Stimulated activated CD8-positive, alpha-beta memory T cell treated with anti-CD3 and anti-CD28 coated beads, Interleukin-4, amount 100 ng/mL, for 1 hour (primary cell): ENCODE measurements at places on chromosomes 4 and X.

GRCh38 chrX:24020306-24020876 is 6.6 kb downstream of the KLHL15 start:
- no peak for DNase-seq

- DNase-seq: no peak
These were observed 763.8 kb upstream of the AADAT start for GRCh38 chr4:170853422-170854021.

- no peak for DNase-seq
These were observed 95.5 kb upstream of the CPEB2 start for GRCh38 chr4:14906805-14907204.

GRCh38 chr4:63211375-63211774 is 1197.9 kb downstream of the TECRL start:
- no peak for DNase-seq

DNA sequence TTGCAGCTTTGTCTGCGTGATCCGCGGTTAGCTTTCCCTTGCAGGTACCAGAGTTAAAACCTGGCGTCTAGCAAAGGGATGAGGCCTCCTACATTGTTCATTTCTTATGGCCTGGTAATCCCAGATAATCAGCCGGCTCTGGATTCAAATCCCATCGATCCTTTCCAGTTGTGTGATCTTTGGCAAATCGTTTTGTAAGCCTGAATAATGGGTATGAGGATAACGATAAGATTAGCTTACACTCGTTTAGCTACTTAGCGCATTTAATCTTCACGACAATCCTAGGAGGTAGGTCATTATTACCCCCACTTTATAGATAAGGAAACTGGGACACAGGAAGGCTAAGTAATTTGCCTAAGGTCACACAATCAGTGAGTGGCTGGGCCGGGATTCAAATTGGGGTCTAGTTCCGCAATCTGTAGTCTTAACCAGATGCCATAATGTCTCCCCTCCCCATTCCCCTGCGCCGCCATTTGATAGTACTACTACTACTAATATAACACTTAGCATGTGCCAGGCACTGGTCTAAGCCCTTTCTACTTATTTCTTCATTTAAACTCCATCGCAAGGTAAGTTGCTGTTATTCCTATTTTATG is 1.7 kb upstream of the UBA1 start:
- no peak for DNase-seq

DNA sequence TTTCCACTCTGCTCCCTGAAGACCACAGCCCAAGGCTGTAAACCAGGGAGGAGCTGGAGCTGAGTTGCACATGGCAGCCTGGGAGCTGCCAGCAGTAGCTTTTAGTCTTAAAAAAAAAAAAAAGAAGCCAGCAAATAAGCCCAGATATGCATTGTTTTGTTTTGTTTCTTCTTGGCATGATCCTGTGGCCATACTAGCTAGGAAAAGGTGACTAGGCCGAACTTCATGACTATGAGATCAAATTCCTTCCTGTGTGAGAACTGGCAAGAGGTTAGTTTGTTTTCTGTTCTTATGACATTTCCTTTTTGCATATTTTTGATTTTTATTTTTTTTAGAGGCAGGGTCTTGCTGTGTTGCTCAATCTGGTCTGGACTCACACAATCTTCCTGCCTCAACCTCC is 323.3 kb downstream of the DCTD start:
- DNase-seq: no peak

- DNase-seq: no peak
These were observed 12.7 kb downstream of the GAB3 start for GRCh38 chrX:154738011-154738738.

GRCh38 chrX:103584596-103584995 is 719 bp upstream of the TCEAL4 start:
- no peak for DNase-seq

- DNase-seq: no peak
These were observed 200.8 kb downstream of the CEP135 start for GRCh38 chr4:56149591-56149990.

DNA sequence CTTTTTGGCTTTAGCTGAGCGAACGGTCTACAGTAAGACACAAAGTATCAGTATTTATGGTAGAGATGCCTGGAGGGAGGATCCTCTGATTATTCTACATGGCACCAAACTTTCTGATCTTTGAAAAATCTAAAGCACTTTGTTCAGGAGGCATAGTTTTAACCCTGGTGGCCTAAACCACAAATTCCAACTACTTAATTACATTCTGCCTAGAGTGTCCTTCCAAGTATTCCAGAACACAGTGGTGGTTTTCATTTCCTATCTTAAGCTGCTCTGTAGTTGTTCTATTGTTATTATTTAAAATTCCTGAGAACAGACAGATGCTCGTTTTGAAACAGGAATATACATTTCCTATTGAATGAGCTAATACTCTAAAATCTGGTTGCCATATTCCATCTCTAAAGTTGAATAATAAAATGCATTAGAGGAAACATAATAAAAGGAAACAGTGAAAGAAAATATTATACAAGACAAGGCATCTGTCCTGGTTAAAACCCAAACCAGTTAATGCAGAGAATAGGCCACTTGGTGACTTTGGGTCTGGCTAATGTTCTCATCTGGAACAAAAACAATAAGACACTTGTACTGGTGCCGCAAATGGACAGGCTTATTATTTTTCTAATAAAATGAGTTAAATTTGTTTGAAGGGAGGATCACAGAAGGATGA is 657.4 kb downstream of the SPRY1 start:
- no peak for DNase-seq

DNA sequence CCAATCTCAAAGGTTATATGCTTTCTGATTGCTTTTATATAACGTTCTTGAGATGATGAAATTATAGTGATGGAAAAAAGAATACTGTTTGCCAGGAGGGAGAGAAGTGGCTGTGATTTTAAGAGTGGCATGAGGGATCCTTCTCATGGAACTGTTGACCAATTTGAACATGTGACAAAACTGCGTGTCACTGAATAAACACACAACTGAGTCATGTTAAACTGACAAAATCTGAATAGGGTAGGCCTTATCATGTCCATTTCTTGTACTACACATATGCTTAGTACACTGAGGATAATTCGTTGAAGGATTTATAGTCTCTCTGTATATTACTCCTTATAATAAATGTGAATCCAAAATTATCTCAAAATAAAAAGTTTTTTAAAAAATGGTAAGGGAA is 22.2 kb upstream of the HSPA4L start:
- no peak for DNase-seq

- no peak for DNase-seq
These were observed 34.9 kb downstream of the GNL3L start for GRCh38 chrX:54564936-54565335.

DNA sequence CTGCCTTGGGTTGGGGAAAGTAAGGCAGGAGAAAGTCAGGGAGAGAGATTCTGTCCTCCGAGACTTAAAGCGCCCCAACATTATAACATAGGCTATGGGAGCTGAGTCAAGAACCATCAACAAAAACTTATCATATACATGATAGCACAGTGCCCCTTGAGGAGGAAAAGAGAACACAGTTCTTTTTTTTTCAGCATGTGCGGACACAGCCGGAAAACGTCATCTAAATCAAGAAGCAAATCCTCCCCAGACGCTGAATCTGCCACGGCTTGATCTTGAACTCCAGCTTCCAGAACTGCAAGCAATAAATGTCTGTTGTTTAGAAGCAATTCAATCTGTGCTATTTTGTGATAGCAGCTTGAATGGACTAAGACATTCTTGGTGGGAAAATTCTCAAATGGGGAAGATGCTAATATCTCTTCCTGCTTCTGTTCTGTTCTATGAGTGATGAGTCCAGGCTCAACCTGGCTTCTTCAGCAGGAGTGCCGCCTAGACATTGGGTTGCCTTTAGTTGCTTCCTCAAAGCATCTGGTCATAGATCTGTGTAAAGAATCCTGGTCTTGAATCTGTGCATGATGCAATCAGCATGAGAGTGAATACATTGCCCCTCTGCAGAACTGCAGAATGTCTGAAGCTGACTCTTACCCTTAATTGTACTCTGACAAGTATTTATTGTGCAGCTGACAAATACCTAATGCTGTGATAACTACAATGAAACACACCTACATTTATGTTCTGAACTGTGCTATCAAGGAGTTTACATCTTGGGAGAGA is 549.8 kb upstream of the PRKX start:
- no peak for DNase-seq

DNA sequence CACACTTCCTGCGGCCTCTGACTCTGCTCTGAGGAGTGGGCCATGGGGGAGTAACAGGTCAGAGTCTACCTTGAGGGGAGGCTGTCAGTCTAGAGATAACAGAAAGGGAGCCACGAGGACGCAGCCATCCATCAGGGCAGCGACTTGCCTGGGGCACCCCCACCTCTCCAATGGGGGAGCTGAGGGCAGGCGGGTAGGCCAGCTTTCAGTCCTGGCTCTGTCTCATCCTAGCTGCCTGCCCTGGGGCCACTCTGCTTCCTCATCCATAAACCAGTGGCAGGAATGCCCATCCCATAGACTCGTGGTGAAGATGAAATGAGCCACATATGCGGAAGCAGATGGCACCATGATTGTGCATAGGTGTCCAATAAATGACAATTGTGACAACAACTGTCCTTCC is 13.2 kb downstream of the MAGED2 start:
- DNase-seq: no peak

DNA sequence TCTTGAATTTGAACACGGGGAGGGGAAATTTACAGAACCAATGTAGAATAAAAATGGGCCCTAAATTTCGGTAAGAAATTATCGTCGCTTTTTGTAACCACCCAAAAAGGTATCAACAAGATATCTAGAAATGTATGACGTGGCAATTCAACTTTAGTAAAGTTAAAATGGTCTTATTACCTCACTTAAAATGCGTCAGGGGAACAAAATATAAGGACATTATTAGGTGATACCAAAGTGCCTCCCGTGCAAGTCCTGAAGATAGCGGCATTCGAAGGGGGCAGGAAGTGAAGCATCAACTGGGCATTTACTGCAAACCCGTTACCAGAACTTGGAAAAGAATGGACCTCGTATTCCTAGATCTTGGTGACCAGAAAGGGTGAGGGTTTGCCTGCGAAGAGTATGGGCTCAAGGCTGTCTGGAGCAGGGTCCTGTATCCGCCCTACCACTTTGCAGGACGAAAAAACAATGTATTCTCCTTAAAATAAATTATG is 980 bp downstream of the AP1S2 start:
- no peak for DNase-seq

- no peak for DNase-seq
These were observed 477.0 kb downstream of the INPP4B start for GRCh38 chr4:142369141-142369540.

GRCh38 chr4:152389359-152389758 is 146.5 kb downstream of the FBXW7 start:
- no peak for DNase-seq

DNA sequence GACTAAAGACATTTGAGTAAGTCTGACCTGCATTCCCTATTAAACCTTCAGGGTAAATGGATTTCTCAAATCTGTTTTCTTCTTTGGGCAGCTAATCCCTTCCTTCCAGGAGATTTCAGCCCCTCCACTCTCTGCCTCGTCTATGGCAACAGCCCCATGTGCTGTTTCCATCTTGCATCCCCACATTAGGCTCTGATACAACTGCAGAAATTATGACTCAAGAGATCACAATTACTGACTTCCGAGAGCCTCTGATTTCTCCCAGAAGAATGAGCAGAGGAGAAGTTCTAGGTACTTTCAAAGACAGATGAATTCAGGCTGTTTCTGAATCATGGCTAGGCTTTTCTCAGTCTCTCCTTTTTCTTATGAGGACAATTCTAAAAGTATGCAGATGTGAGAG is 38.7 kb downstream of the RAI2 start:
- no peak for DNase-seq

- no peak for DNase-seq
These were observed 293.8 kb downstream of the IQCM start for GRCh38 chr4:149521611-149522425.

DNA sequence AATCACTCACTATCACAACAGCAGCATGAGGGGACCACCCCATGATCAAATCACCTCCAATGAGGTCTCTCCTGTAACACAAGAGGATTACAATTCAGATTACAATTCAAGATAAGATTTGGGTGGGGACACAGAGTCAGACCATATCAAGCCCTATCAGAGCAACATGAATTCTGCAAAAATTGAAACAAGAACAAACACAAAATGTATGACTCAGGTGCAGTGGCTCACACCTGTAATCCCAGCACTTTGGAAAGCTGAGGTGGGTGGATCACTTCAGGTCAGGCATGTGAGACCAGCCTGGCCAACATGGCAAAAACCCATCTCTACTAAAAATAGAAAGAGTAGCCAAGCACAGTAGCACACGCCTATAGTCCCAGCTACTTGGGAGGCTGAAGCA is 13.4 kb upstream of the HPSE start:
- DNase-seq: no peak

DNA sequence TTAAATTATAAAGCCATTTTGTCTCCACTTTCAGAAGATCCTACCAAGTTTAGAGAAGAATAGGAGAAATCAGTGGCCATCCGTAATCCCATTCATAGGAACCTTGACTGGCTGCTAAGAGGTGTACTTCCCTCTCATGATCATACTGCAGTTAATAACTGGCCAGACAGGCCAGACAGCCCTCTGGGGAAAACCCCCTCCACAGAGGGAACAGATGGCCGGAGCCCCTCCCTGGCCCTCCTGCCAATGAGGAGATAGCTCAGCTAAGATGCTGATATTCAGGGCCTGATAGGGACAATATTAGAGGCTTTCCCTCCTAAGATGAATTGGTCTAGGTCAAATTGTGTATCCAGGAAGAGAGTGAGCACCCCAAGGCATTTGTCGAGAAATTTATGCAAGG is 200.0 kb upstream of the MAOA start:
- DNase-seq: no peak

GRCh38 chr4:2068566-2068965 is 9.4 kb downstream of the NAT8L start:
- no peak for DNase-seq
